GOT3 (cell line): ENCODE measurements at places on chromosomes 16 and 17.

- no peak for DNase-seq
Observed at GRCh38 chr16:74033441-74033995, 263.1 kb upstream of the PSMD7 start.

GRCh38 chr17:4247971-4248388, 15.8 kb downstream of the ANKFY1 start:
- DNase-seq = no peak

DNA sequence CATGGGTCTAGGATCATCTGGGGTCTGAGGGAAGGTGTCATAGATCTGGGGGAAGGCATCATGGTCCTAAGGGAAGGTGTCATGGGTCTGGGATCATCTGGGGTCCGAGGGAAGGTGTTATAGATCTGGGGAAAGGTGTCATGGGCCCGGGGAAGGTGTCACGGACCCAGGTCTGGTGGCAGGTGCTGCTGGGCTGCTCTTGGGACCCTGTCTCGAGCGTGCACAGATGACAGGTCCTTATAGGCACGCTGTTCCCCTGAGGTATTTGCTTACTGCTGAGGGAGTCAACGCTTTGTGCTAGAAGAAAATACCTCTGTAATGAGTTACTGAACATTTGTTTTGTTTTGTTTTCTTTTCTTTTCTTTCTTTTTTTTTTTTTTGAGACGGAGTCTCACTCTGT, 1.4 kb downstream of the RAB40C start:
- no peak for DNase-seq

GRCh38 chr16:57349212-57350031, 9.2 kb upstream of the CCL22 start:
- DNase-seq = no peak

GRCh38 chr17:27327397-27327796, 33.5 kb downstream of the WSB1 start:
- DNase-seq = no peak

DNA sequence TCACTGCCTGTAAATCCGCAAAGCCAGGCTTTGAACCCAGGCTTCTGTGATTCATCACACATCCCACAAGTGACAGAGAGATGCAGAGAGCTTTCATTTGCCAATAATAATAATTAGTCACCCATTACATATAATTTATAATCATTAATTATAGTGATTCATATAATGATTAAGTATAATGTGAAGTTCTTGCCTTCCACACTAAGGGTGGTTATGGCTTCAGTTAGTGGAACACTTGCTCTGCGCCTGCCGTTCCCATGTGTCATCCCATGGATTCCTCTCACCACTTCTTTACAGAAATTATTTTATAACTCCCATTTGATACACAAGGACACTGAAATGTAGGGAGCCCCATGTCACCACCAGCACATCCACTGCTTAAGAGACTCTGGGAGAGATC, 39.8 kb upstream of the XYLT1 start:
- DNase-seq = no peak

DNA sequence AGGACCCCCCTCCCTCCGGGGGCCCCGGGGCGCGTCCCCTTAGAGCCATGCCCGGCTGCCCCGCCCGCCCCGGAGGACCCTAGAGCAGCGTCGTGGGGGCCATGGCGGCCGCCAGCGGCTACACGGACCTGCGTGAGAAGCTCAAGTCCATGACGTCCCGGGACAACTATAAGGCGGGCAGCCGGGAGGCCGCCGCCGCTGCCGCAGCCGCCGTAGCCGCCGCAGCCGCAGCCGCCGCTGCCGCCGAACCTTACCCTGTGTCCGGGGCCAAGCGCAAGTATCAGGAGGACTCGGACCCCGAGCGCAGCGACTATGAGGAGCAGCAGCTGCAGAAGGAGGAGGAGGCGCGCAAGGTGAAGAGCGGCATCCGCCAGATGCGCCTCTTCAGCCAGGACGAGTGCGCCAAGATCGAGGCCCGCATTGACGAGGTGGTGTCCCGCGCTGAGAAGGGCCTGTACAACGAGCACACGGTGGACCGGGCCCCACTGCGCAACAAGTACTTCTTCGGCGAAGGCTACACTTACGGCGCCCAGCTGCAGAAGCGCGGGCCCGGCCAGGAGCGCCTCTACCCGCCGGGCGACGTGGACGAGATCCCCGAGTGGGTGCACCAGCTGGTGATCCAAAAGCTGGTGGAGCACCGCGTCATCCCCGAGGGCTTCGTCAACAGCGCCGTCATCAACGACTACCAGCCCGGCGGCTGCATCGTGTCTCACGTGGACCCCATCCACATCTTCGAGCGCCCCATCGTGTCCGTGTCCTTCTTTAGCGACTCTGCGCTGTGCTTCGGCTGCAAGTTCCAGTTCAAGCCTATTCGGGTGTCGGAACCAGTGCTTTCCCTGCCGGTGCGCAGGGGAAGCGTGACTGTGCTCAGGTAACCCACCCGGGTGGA, 759 bp downstream of the ALKBH5 start:
- no peak for DNase-seq

DNA sequence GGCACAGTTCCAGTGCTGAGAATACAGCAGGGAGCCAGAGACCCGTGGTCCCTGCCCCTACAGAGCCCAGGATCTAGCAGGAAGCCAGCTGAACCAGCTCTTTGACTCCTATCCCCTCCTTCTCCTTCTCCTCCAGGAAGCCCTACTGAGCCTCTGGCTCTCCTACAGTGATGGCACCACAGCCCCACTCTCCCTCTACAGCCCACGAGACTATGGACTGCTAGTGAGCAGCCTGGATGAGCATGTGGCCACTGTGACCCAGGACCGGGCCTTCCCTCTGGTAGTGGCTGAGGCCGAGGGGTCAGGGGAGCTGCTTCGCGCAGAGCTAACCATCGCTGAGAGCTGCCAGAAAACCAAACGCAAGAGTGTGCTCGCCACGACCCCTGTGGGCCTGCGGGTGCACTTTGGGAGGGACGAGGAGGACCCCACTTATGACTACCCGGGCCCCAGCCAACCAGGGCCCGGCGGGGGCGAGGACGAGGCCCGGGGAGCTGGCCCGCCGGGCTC, 57.7 kb downstream of the TMEM132E start:
- no peak for DNase-seq

- no peak for DNase-seq
Observed at GRCh38 chr17:68182011-68182306, 65.9 kb upstream of the AMZ2 start.

DNA sequence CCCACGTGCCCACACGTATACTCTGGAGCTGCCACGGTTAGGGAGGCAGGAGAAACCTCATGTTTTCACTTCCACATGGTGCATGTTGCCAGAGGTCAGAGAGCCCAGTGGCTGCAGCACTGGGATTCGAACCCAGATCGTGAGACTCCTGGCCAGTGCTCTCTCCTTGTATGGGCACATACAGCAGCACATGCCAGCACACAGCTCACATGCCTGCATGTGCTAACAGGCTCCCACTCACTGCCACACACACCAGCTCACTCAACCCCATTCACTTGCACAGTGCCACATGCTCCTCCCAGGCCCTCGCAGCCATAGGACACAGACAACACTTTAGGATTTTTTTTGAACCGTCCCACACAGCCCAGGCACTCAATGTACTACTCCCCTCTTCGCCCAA, 49.5 kb upstream of the MRPS23 start:
- DNase-seq = no peak

GRCh38 chr16:1530883-1531637, 2.4 kb upstream of the TMEM204 start:
- DNase-seq = no peak

- DNase-seq = no peak
Observed at GRCh38 chr16:57754354-57755060, 18.9 kb downstream of the KATNB1 start.

GRCh38 chr17:13311306-13311705, 290.4 kb downstream of the HS3ST3A1 start:
- DNase-seq = no peak

- no peak for DNase-seq
Observed at GRCh38 chr17:40309031-40309948, at the start of gene RARA. Gene RARA (plus strand): TSS chr17:40309180. CDS start chr17:40331219, 22,039 bp downstream.
